ENCODE measurements at places on chromosomes 5 and 9. TPM values are rescaled to one million over a fixed set of nuclear protein-coding genes. Genes with fewer than 3 reads are reported as not detected.

Gene ENTPD2
- not detected for total RNA-seq

Gene CD72
- total RNA-seq: 7.8 TPM

DNA sequence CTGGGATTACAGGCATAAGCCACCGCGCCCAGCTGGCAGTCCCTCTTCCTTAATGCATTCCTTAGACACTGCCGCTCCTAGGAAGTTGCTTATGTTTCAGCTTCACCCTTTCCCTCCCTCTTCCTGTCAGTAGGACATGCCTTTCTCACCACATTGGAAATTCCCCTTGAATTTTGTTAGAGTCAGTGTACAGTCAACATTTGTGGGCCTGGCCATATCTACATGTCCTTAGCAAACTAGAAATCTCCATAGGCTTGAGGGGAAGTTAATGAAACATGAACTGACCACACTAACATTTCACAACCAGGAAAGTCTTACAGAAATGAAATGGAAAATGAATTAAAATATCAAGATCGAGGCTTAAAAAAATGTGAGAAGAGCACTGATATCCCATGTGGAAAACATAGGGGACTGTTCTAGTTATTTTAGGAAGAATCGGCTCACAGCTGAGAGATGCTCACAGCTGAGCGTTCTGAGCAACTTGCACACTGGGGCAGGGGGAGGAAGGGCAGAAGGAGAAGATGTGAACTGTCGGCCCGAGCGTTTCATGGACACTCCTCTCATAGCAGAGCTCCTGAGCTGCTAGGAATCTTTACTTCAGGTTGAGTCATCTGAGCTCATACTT, 21.1 kb upstream of the LVRN start:
- no peak for DNase-seq

- no peak for DNase-seq
Observed at GRCh38 chr5:122054266-122054665, 23.8 kb downstream of the LOX start.

- no peak for DNase-seq
Observed at GRCh38 chr5:58795327-58795726, 212.5 kb downstream of the RAB3C start.
